ENCODE measurements at places on chromosomes 5 and 9. TPM values are rescaled to one million over a fixed set of nuclear protein-coding genes. Genes with fewer than 3 reads are reported as not detected.

DNA sequence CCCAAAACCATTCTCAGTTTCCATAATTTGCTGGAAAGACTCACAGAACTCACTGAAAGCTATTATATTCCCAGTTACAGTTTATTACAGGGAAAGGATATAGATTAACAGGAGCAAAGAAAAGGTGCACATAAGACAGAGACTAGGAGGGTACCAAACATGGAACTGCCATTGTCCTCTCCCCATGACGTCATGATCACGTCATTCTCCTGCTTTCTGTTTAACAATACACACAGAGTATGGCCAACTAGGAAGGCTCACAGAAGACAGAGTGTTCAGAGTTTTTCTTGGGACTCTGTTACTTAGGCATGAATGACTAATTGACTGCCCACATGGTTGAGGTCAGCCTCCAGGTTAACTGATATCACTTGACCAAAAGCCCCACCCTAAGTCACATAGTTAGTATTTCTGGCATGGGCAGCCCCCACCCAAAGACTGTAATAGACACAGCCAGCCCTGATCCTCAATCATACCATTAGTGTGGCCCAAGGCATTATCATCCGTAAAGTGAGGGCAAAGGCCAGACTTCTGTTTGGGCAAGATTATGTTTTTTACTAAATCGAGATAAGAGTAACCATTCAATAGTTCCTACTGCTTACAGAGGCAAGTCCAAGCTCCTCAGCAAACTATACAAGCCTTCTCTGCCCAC lies 353.5 kb upstream of the POU5F2 start:
- DNase-seq = no peak
- H3K36me3 ChIP-seq = no peaks in the 10 kb centered on the region
- H3K4me3 ChIP-seq = no peak overlapping the region
- H3K4me1 ChIP-seq = no peaks in the 10 kb centered on the region

The TTC23L gene
- 0.63 TPM for total RNA-seq

The FOXD4L4 gene
- total RNA-seq = 0.27 TPM

The FOXD4L6 gene
- not detected for total RNA-seq

The SLC25A51 gene
- total RNA-seq = 39.8 TPM

All from CD8-positive, alpha-beta memory T cell (primary cell).